Mammary epithelial cell (primary cell): ENCODE measurements at places on chromosomes 4 and X. TPM values are rescaled to one million over a fixed set of nuclear protein-coding genes. Genes with fewer than 3 reads are reported as not detected.

Gene TEX13C
- not detected in 2 replicates for total RNA-seq

Gene AKAP14
- total RNA-seq: not detected

Gene ITM2A
- not detected in 2 replicates for total RNA-seq

Gene RPA4
- 0.83 TPM for total RNA-seq

Gene KCND1
- 0.17 TPM for total RNA-seq

Gene EPGN
- total RNA-seq: 283 TPM

Gene SLC38A5
- 4.5 TPM for total RNA-seq
